ENCODE measurements at places on chromosomes 1 and 21.
A peak's percentile ranks its signal among the peaks of the same experiment; 100 is the strongest.

DNA sequence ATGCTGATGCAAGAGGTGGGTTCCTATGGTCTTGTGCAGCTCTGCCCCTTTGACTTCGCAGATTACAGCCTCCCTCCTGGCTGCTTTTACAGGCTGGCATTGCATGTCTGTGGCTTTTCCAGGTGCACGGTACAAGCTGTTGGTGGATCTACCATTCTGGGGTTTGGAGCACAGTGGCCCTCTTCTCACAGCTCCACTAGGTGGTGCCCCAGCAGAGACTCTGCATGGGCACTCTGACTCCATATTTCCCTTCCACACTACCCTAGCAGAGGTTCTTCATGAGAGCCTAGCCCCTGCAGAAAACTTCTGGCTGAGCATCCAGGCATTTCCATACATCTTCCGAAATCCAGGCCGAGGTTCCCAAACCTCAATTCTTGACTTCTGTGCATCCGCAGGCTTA is 989.0 kb downstream of the PLA2G4A start:
- DNase-seq = no peak

GRCh38 chr1:228030451-228031201 is 23.8 kb downstream of the WNT3A start:
- DNase-seq = no peak

DNA sequence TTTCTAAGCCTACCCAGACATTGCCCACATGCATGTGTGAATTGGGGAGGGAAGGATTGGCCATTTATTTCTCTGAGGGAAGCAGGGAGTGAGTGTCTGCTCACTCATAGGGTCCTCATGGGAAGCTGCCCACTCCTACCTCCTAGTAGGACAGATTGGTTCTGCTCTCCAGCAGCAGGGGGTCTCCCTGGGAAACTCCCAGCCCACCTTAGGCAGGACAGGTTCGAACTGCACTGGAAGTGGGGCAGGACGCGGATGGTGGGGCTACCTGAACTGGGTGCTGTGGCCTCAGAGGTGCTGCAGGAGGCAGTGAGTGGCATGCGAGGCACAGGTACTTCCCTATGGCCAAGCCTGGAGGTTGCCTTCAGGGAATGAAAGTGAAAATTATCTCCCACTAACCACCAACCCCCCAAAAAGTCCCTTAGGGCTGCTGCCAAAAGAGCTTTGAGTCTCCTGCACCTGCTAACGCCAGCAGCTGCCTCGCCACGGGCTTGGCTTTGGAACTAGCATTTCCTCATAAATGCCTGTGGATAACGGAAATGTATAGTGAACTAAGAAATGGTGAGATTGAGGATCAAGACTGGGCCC is 157.0 kb upstream of the COA6 start:
- DNase-seq = no peak

- DNase-seq = no peak
Measured at GRCh38 chr21:40186045-40186444, 318.8 kb downstream of the PCP4 start.

- DNase-seq = no peak
Measured at GRCh38 chr1:163509114-163509513, 187.4 kb downstream of the NUF2 start.

GRCh38 chr1:78005755-78006154 is 1.0 kb downstream of the DNAJB4 start:
- no peak for DNase-seq

GRCh38 chr1:244283772-244284171 is 167.9 kb downstream of the ADSS2 start:
- DNase-seq = no peak

GRCh38 chr1:91099746-91100621 is 78.1 kb upstream of the ZNF644 start:
- peak; percentile 11 for DNase-seq

DNA sequence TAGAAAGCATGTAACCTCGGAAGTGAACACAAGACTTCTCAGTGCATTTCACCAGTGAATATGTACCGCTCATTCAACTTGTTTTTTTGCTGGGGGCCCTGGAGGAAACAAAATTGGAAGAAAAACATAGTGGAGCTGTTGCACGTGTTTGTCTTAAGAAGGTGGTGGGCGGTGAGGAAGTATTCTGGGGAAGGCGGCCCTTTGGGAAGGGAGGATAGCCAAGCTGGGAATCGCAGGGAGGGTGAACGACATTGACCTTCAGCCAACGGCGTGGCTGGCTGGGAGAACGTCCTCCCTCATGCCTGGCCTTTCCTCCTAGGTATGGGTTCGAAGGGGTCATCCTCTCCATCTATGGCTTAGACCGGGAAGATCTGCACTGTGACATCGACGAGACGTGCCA is 19.4 kb downstream of the TFF3 start:
- DNase-seq = no peak

- no peak for DNase-seq
Measured at GRCh38 chr1:180096584-180097325, 57.9 kb upstream of the QSOX1 start.

GRCh38 chr1:44827197-44828002 is 15.7 kb downstream of the PTCH2 start:
- DNase-seq = no peak

GRCh38 chr1:13965770-13966398 is 265.9 kb downstream of the PRDM2 start:
- DNase-seq = peak; percentile 9

GRCh38 chr1:41708332-41708731 is 210.4 kb downstream of the HIVEP3 start:
- no peak for DNase-seq

- peak; percentile 20 for DNase-seq
Measured at GRCh38 chr1:112172294-112172882, 182.9 kb upstream of the KCND3 start.
